ENCODE measurements at places on chromosomes 5 and 9.

DNA sequence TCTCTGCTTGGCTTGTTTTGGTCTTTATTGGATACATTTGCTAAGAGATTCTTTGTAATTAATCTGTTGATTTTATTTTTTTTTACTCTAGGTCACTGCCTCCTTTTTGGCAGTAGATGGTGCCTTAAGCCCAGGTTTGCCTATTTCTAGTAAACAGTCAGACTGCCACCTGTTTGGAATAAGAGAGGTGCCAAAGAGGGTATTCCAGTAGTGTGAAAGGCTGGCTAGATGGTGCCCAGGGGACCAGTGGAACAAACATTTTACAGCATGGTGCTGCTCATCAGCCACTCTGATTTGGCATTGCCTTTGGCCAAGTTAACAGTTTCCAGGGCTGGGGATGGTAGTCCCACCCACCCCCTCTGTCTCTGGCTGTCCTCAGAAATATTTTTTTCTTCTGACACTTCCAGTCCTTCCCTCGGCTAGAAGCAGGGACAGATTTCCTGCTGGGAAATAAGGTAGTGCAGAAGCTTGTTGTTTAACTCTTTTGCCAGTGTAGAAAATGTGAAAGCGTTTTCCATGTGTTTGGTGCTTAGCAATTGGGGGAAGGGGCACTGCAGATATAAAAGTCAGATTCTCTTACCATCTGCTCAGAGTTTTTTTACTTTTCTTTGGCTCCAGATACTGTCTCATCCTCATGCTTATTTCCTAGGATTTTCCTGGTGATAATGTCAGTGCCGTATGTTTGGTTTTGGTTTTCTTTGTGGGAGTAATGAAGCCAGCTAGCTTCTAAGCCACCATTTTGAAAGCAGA, 36.6 kb upstream of the FBXL7 start:
- DNase-seq = no peak

DNA sequence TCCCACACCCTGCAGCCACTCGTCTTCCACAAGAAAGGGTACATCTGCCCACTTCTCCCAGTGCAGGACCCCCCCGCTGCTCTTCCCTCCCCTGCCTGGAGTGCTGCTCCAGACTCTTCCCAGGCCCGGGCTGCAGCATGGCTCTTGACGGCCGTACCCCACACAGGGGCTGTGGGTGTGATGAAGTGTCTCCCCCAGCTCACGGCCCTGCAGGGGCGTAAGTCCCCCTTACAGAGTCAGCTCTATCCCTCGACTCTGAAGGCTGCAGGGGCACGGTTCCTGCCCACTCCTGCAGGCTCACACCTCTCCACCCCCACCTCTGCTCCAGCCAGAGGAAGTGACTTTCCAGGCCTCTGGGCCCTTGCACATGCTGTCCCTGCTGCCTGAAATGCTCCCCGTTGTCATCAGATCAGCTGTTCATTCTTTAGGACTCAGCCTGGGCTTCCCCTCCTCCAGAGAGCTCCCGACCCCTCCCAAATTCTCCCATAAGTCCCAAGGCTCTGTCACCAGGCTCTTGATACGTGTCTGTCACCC, 180.6 kb upstream of the IER5L start:
- no peak for DNase-seq

DNA sequence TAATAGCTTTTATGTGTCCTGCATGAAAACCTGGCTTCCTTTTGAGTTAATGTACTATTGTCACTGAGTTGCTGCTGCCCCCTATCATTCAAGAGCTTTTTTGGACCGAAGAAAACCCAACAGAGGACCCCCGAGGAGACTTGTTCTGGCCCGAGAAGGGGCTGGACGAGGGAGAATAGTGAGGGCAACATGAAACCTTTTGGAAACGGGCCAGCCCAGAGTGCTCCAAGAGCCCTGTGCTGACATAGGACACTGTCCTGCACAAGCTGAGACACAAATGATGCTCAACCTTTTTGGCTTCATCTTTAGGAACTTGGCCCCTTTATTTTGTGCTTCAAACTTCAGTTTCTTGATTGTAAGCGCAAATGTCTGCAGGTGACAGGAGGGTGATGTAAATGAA, 4.0 kb upstream of the GADD45G start:
- DNase-seq = no peak

GRCh38 chr5:150285114-150285513, 4.5 kb downstream of the CAMK2A start:
- no peak for DNase-seq

- no peak for DNase-seq
These were observed 12.4 kb downstream of the LARP1 start for GRCh38 chr5:154767576-154767975.

GRCh38 chr5:1127959-1128785, 16.3 kb upstream of the SLC12A7 start:
- DNase-seq = no peak
